ENCODE measurements at places on chromosomes 11 and 22. TPM values are rescaled to one million over a fixed set of nuclear protein-coding genes. Genes with fewer than 3 reads are reported as not detected.
A peak's percentile ranks its signal among the peaks of the same experiment; 100 is the strongest.

GRCh38 chr11:90326647-90327046, 103.8 kb upstream of the CHORDC1 start:
- H3K36me3 ChIP-seq: no peaks in the 10 kb centered on the region
- H3K27ac ChIP-seq: no peak overlapping the region
- no peak for DNase-seq
- no peaks in the 10 kb centered on the region for H3K27me3 ChIP-seq

DNA sequence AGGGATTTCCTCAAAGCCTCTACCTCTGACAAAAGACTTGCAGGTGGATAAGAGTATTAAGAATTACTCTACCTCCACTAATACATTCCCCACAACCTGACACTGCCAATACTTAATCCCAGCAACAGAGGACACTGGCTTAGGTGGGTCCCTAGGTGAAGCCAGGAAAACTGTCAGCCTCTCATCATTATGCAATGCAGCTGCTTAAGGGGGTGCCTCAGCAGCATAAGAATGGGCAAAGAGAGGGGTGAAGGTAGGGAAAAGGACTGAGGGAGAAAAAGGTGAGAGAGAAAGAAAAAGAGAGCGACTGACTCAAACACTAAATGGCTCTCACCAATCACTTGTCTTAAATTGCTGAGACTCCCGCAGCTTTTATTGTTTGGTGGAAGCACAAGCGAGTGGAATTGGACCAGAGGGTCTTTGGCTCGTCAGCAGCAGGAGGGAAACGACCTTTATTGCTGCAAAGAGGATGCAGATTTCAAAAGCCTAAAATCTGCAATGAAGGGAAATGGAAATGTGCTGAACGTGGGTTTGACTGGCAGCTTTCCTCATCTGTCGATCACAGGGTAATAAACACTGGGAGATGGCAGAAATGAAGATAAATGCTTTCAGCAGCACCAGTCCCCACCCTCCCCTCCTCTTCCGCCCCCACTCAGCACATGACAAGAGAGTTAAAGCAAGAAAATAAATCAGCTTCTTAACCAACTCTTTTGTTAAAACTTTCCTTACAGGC, 64.9 kb upstream of the CHRM4 start:
- no peaks in the 10 kb centered on the region for H3K27me3 ChIP-seq
- peaks cover 5% of the 10 kb centered on the region for H3K4me1 ChIP-seq
- no peak overlapping the region for H3K4me3 ChIP-seq
- no peak overlapping the region for H3K27ac ChIP-seq
- DNase-seq: no peak

Gene IFTAP
- 22.4 TPM for total RNA-seq

DNA sequence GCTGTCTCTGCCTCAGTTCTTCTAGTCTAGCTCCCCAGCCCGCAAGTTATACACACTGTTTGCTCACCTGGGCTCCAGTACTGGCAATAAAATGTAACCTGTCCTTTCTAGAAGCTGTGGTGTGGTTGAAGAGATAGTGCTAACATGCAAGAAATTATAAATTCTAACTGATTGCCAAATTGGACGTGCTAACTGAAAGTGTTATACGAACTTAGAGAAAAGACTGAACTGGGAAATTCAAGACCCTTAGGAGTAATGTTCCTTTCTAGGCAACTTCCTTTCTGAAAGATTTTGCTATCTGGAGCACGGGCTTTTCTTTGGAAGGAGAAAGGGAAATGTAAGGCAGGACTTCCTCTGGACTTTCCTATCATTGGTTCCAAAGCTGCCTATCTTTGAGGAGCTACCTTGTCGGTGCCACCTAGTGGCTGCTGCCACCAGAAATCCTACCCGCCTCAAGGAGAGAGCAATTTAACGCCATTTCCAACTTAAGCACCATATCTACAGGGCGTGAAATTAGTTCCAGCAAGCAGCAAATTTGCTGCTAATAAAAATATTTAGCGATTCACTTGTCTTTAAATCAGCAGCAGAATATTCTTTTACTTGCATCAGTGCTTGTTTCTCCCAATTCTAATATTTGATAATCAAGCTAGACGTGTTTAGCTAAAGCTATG, 12.7 kb upstream of the TMEM218 start:
- H3K27me3 ChIP-seq: no peaks in the 10 kb centered on the region
- DNase-seq: no peak
- H3K4me1 ChIP-seq: peaks cover 20% of the 10 kb centered on the region
- H3K4me3 ChIP-seq: no peak overlapping the region
- H3K36me3 ChIP-seq: no peaks in the 10 kb centered on the region

DNA sequence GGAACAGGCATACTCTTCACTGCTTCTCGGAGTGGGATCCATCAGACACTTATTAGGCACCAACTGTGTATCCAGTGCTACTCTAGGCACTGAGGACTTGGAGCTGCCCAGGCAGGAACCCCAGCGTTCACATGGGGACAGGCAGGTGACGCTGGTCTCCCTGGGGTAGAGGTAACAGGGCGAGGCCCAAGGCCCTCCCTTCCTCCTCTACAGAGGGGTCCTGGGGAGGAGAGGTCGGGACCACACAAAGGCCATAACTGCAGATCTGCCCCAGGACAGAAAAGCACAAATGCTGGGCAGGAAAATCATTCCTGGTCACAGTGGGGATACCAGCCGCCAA, 262.2 kb downstream of the BRD1 start:
- no peak overlapping the region for H3K4me3 ChIP-seq
- peak; percentile 79 for DNase-seq
- H3K27me3 ChIP-seq: no peaks in the 10 kb centered on the region
- no peaks in the 10 kb centered on the region for H3K4me1 ChIP-seq
- no peak overlapping the region for H3K27ac ChIP-seq
- H3K36me3 ChIP-seq: no peaks in the 10 kb centered on the region

DNA sequence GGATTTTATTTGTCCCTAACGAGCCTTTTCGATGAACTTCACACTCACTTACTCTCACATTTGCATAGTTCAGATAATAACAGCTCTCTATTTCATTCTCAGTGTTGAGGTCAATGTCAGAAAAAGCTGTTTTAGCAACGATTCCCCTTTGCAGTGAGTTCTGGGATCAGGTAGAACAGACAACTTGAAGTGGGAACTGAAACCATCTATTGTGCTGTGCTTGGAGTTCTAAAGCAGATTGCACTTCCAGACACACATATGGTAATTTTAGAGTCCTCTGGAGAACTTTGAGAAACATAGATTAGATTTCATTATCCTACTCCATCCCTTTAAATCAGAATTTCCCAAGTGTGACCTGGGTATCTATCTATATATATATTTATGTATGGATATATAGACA, 124.6 kb upstream of the BLID start:
- peaks cover 1% of the 10 kb centered on the region for H3K4me1 ChIP-seq
- DNase-seq: no peak
- H3K27me3 ChIP-seq: peaks cover 3% of the 10 kb centered on the region
- H3K36me3 ChIP-seq: no peaks in the 10 kb centered on the region

- H3K27me3 ChIP-seq: peaks cover 3% of the 10 kb centered on the region
- no peak overlapping the region for H3K4me3 ChIP-seq
- no peaks in the 10 kb centered on the region for H3K36me3 ChIP-seq
- H3K4me1 ChIP-seq: no peaks in the 10 kb centered on the region
- no peak for DNase-seq
Observed at GRCh38 chr22:23531283-23531956, 48.7 kb downstream of the IGLL1 start.

Gene TBX10
- not detected for total RNA-seq

- H3K4me1 ChIP-seq: peaks cover 16% of the 10 kb centered on the region
- H3K27me3 ChIP-seq: no peaks in the 10 kb centered on the region
- peaks cover 5% of the 10 kb centered on the region for H3K36me3 ChIP-seq
- H3K4me3 ChIP-seq: no peak overlapping the region
- peak; percentile 86 for DNase-seq
- no peak overlapping the region for H3K27ac ChIP-seq
Observed at GRCh38 chr11:8813658-8814057, 97.3 kb upstream of the AKIP1 start.

- no peak overlapping the region for H3K4me3 ChIP-seq
- peaks cover 44% of the 10 kb centered on the region for H3K27me3 ChIP-seq
- peaks cover 7% of the 10 kb centered on the region for H3K4me1 ChIP-seq
- no peak overlapping the region for H3K27ac ChIP-seq
- peak; percentile 30 for DNase-seq
Observed at GRCh38 chr11:46210133-46210636, 67.3 kb upstream of the CREB3L1 start.

Data from osteocyte (in vitro differentiated cells).